ENCODE measurements at places on chromosomes 6 and 20. TPM values are rescaled to one million over a fixed set of nuclear protein-coding genes. Genes with fewer than 3 reads are reported as not detected.

TOX2 gene
- 1.6 TPM for total RNA-seq

SLC17A3 gene
- not detected for total RNA-seq

THBD gene
- 11.1 TPM for total RNA-seq

UBD gene
- 2.1 TPM for total RNA-seq

FITM2 gene
- 7.8 TPM for total RNA-seq

TMEM14A gene
- total RNA-seq, result 34.2 TPM

ARFGAP1 gene
- 53.1 TPM for total RNA-seq

TSPO2 gene
- total RNA-seq, result not detected

MUCL3 gene
- total RNA-seq, result not detected

ZC2HC1B gene
- total RNA-seq, result not detected

SMOC2 gene
- 61.1 TPM for total RNA-seq

PRRT1 gene
- total RNA-seq, result 0.42 TPM

NHLRC1 gene
- total RNA-seq, result 2.4 TPM

CYP21A2 gene
- not detected for total RNA-seq

HLA-E gene
- total RNA-seq, result 141 TPM

NR2E1 gene
- not detected for total RNA-seq

RSPO3 gene
- 4.9 TPM for total RNA-seq

LAMP5 gene
- 3.5 TPM for total RNA-seq

FAM184A gene
- total RNA-seq, result 12.1 TPM
